CD4-positive, alpha-beta memory T cell (primary cell): ENCODE measurements at places on chromosomes 2 and 18. TPM values are rescaled to one million over a fixed set of nuclear protein-coding genes. Genes with fewer than 3 reads are reported as not detected.

The CRYGD gene
- polyA plus RNA-seq, result not detected

The DNAH7 gene
- not detected for polyA plus RNA-seq

The CYB5A gene
- 86.7 TPM for polyA plus RNA-seq

The G6PC2 gene
- not detected for polyA plus RNA-seq

The MAP3K20 gene
- polyA plus RNA-seq, result 0.67 TPM

DNA sequence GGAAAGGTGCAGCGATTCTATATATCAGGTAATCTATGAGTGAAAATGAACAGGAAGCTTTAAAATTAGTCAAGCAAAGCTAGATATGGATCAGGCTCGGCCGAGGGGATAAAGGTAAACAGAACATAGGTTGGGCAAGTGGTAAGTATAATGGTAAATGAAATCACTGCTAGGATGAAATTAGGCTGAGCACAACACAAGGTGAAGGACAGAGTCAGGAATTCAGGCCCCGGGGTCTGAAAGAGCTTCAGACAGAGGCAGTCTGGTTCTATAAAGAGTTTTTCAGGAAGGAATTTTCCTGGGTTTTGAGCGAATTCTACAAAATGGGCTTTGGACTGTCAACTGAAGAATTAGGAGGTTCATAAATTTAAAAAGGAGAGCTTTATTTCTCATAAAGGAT, 513.2 kb upstream of the CDH2 start:
- H3K36me3 ChIP-seq, result no peaks in the 10 kb centered on the region
- H3K27ac ChIP-seq, result no peak overlapping the region
- no peaks in the 10 kb centered on the region for H3K27me3 ChIP-seq
- H3K4me3 ChIP-seq, result no peak overlapping the region
- no peaks in the 10 kb centered on the region for H3K4me1 ChIP-seq

GRCh38 chr2:113863144-113863543, 26.7 kb upstream of the ACTR3 start:
- H3K27ac ChIP-seq, result no peak overlapping the region
- no peaks in the 10 kb centered on the region for H3K4me1 ChIP-seq
- no peak for DNase-seq
- H3K36me3 ChIP-seq, result no peaks in the 10 kb centered on the region

DNA sequence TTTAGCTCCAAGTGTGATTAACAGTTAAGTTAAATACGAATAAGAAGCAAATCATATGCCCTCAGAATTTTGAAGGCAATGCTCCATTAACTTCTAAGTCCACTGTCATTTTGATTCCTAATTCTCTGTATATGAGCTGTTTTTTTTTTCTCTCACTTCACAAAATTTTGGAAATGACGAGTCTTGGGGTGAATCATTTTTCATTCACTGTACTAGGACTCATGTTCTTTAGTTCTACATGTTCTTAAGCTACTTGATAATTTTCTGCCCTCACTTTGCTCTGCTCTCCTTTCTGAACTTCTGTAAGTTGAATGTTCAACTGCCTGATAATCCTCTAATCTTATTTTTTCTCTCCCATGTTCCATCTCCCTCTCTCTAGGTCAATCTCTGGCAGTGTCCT, 141.0 kb downstream of the THADA start:
- H3K36me3 ChIP-seq, result no peaks in the 10 kb centered on the region
- no peak for DNase-seq
- no peak overlapping the region for H3K27ac ChIP-seq
- no peaks in the 10 kb centered on the region for H3K4me1 ChIP-seq
- H3K4me3 ChIP-seq, result no peak overlapping the region

- peaks cover 3% of the 10 kb centered on the region for H3K27me3 ChIP-seq
- DNase-seq, result no peak
- H3K36me3 ChIP-seq, result no peaks in the 10 kb centered on the region
- no peak overlapping the region for H3K27ac ChIP-seq
These were observed 8.3 kb downstream of the EFR3B start for GRCh38 chr2:25050128-25050527.

GRCh38 chr2:38754506-38754905, 3.3 kb upstream of the SRSF7 start:
- H3K27ac ChIP-seq, result peak overlapping the region; percentile 31
- peaks cover 6% of the 10 kb centered on the region for H3K36me3 ChIP-seq
- H3K4me1 ChIP-seq, result peaks cover 22% of the 10 kb centered on the region
- no peak overlapping the region for H3K4me3 ChIP-seq

DNA sequence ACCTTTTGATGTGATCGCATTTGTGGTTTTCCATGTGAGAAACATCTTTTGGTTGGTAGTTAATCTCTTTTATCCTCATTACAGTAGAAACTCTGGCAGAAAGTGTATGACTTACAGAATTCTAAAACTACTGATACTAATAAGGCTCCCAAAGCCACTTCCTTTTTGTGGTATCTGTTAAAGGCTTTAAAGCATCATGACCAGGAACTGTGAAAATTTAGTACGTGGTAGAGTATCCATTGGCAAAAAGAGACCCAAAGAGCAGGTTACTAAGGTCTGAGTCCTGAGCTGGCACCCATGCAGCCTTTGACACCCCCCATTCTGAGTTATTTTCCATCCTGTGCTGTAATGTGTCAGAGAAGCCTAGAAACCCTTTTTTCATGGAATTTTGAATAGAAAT, 94.5 kb downstream of the DPP4 start:
- H3K27ac ChIP-seq, result no peak overlapping the region
- DNase-seq, result no peak
- H3K4me1 ChIP-seq, result peaks cover 17% of the 10 kb centered on the region
- H3K36me3 ChIP-seq, result no peaks in the 10 kb centered on the region
- no peaks in the 10 kb centered on the region for H3K27me3 ChIP-seq

DNA sequence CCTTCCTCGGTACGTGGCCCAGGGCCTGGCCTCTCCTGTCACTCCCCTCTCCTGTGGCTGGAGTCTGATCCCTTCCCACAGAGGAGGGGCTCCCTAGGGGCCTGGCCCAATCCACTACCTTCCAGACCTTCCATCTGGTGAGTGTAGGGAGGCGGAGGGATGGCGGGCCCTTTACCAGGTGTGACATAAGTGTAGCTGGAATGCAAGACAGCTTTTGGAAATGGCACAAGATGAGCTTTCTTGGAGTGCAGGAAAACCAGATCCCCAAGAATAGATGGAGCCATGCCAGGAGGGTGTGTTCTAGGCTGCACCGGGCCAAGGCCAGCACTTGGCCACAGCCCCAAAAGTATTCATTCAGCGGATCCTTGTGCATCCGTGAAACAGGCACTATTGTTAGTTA, 30.1 kb downstream of the IGFBP5 start:
- no peak for DNase-seq
- no peaks in the 10 kb centered on the region for H3K27me3 ChIP-seq
- no peak overlapping the region for H3K4me3 ChIP-seq
- H3K36me3 ChIP-seq, result no peaks in the 10 kb centered on the region

DNA sequence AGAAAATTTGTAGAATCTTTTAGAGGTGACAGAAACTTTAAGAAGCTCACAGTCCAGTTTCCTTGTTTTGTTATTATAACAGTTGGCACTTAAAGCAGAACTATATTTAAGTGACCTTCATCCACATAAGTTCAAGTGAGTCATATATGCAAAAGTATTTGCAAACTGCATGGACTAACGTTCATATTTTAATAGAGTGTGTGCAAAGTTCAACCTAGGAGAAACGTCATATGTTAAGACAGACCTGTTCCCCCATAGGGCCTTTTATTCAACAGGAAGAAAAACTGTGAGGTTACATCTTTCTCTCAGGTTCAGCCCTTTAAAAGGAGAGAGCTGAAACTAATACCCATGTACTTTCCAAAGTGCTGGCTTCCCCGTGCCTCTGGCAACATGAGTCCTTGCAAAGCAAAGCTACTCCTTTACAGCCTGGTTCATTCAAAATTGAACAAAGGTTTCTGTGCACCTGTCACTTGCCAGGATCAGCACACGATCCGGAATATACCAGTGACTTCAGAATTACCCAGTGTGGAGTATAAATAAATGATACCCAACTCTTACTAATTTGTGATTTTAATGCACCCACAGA, 280.0 kb upstream of the RAB12 start:
- no peak for DNase-seq
- no peak overlapping the region for H3K27ac ChIP-seq
- H3K4me3 ChIP-seq, result no peak overlapping the region
- H3K27me3 ChIP-seq, result no peaks in the 10 kb centered on the region

- no peaks in the 10 kb centered on the region for H3K36me3 ChIP-seq
- DNase-seq, result no peak
- no peak overlapping the region for H3K4me3 ChIP-seq
- no peaks in the 10 kb centered on the region for H3K4me1 ChIP-seq
- no peak overlapping the region for H3K27ac ChIP-seq
These were observed 35.1 kb upstream of the SLC14A2 start for GRCh38 chr18:45580127-45580526.

DNA sequence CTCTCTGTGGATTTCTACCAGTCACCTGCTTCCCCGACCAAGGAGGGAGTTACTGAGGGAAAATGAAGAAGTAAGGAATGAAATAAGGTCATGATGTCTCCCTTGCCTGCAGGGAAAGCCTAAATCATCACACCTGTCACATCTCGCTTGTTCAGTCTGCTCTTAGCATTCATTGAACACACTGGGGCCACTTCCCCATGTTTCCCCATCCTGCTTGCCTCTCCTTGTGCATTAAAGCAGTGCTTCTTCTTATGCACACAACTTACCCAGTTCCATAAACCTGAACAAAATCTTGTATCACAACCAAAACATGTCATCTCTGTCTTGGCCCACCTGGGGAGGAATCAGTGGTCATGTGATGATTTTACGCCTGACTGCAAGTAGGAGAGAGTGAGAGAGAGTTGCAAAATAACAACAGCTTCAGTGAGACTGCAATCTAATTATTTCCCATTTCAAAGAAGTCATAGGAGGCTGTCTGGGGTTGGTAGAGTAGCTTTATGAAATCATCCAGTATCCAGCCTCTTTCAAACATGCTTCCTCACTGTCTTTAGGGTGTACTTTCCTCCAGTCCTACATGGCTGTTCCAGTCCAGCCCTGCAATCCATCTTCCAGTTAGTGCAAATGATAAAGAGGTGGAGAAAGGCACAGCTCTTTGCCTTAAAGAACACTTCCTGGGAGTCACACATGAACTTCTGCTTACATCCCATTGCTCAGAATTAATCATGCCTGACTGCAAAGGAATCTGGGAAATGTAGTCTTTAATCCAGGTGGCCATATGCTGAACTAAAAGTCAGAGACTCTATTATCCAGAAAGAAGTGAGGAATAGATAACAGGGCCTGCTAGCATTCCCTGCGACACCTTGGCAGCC, 220.1 kb downstream of the HAUS1 start:
- H3K36me3 ChIP-seq, result no peaks in the 10 kb centered on the region
- no peak overlapping the region for H3K4me3 ChIP-seq
- DNase-seq, result no peak
- H3K27ac ChIP-seq, result no peak overlapping the region

DNA sequence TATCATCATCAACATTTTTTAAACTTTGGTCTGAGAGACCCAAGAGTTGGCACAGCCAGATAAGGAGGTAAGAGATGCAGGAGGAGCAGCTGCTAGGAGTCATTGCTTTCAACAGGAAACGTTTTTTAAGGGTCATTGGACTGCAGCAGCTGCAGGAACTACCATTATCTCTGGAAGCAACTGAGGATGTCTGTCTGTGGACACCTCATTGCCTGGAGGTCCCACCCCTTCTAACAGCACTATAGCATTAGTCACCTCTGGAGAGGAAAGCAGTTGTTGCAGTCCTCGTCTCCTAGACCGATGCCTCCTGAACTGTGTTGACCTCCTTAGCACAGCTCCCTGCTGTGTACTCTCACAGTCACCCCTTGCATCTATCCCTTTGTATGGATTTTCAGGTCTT, 21.5 kb upstream of the FSHR start:
- no peaks in the 10 kb centered on the region for H3K36me3 ChIP-seq
- H3K4me1 ChIP-seq, result no peaks in the 10 kb centered on the region
- H3K4me3 ChIP-seq, result no peak overlapping the region
- no peaks in the 10 kb centered on the region for H3K27me3 ChIP-seq
- H3K27ac ChIP-seq, result no peak overlapping the region

GRCh38 chr2:99088017-99088416, 53.5 kb upstream of the C2orf15 start:
- H3K27me3 ChIP-seq, result no peaks in the 10 kb centered on the region
- DNase-seq, result no peak
- no peaks in the 10 kb centered on the region for H3K36me3 ChIP-seq
- peaks cover 8% of the 10 kb centered on the region for H3K4me1 ChIP-seq
- H3K27ac ChIP-seq, result no peak overlapping the region
- no peak overlapping the region for H3K4me3 ChIP-seq

DNA sequence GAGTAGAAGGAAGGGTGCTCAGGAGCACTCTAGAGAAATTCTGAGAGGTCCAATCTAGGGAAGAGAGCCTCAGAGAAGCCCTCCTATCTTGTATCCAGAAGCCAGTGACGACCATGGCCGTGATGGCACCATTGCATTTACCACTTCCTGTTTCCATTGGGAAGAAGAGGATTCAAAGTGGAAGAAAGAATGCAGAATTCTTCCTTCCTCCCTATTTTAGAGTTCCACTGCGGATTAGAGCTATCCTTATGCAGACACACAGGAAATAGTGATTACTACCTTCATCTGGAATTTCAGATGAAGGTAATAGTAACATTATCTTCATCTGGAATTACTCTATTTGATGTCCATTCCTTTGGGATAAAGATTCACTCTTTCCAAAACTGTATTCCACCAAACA, 45.6 kb upstream of the PCBP1 start:
- no peaks in the 10 kb centered on the region for H3K36me3 ChIP-seq
- no peak overlapping the region for H3K4me3 ChIP-seq
- H3K27ac ChIP-seq, result no peak overlapping the region
- H3K27me3 ChIP-seq, result no peaks in the 10 kb centered on the region
- peaks cover 31% of the 10 kb centered on the region for H3K4me1 ChIP-seq

GRCh38 chr2:10079870-10080535, at the start of gene CYS1:
Gene CYS1 (minus strand): TSS chr2:10080411. CDS start chr2:10080223, 188 bp downstream.
- no peak within 1 kb of the TSS for H3K27ac ChIP-seq
- H3K27me3 ChIP-seq, result peaks cover 45% of the 10 kb centered on the region
- H3K4me1 ChIP-seq, result peaks cover 24% of the 10 kb centered on the region
- DNase-seq, result no peak

- DNase-seq, result no peak
- H3K4me1 ChIP-seq, result no peaks in the 10 kb centered on the region
- H3K4me3 ChIP-seq, result no peak overlapping the region
- no peaks in the 10 kb centered on the region for H3K27me3 ChIP-seq
- H3K36me3 ChIP-seq, result no peaks in the 10 kb centered on the region
- no peak overlapping the region for H3K27ac ChIP-seq
These were observed 60.9 kb upstream of the SIX2 start for GRCh38 chr2:45070113-45070652.
